ENCODE measurements at places on chromosomes 7 and 10.

DNA sequence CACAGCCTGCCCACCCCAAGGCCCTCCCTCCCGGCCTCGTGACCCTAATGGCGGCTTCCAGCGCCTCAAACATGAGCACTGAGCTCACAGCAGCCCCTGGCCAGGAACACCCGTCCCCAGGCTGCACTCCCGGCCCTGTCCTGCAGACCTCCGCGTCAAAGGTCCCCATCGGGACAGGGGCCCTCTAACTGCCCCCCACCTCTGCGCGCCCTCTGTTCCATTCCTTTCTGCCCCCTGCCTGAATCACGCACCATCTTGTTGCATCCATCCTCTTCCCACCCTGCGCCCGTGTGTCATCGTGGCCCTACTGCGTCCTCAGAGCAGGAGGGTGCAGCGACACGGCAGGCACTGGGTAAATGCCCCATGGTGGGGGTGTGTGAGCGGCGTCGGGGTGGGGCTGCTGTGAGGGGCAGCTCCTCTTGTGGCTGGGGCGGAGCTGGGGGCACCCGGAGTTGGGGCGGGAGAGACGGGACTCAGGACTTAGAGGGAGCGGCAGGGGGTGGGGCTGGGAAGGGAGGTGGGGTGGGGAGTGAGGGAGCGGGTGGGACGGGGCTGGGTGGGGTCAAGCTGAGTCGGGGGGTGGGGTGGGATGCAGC, 13.4 kb downstream of the SLC29A4 start:
- peak; percentile 35 for DNase-seq

DNA sequence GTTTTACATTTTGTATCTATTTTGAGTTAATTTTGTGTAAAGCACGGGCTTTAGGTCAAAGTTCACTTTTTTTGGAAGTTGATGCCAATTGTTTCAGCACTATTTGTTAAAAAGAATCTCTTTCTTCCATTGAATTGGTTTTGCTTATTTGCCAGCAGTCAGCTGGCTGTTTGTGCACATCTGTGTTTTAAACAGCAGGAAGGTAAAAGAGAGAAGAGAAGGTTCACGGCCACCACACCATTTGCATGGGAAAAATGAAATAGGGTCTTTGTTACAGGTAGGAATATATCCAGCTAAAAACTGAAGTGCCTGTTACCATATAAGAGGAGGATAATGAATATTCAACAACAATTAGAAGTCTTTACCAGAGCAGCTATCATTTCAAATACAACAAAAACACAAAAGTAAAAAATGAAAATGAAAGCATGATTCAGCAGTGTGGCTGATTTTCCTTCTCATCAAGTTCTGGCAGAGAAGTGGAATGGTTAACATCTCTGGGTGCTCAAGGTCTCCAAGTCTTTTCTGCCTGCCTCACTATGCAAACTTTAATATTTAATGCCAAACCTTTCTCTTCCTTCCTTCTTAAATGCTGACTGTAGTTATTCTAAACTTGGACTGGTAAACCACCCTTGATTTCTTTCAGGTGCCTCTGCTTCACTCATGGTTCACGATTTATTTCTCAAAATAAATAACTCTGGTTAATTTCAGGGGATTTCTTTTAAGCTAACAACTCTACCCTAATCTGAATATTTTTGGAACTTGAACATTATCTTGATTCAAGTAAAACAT, 841.5 kb downstream of the GRM8 start:
- DNase-seq, result no peak

DNA sequence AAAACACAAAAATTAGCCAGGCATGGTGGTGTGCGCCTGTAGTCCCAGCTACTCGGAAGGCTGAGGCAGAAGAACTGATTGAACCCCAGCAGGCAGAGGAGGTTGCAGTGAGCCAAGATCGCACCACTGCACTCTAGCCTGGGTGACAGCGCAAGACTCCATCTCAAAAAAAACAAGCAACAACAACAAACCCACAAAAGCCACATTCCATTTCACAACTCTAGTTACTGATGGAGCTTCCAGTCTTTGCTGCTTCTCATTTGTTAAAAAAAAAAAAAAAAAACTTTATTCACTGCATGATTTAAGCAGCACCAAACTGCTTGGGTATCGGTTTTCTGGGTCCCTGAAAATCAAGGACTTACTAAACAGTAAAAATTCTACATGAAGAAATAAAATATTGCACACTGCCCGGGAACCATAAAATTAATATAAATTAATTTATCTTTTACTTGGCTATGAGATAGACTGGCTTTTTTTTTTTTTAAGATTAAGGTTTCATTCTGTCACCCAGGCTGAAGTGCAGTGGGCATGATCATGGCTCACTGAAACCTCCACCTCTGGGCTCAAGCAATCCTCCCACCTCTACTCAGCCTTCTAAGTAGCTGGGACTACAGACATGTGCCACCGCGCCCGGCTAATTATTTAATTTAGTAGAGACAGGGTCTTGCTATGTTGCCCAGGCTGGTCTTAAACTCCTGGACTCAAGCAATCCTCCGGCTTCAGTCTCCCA, 42.0 kb downstream of the SRPK2 start:
- no peak for DNase-seq

DNA sequence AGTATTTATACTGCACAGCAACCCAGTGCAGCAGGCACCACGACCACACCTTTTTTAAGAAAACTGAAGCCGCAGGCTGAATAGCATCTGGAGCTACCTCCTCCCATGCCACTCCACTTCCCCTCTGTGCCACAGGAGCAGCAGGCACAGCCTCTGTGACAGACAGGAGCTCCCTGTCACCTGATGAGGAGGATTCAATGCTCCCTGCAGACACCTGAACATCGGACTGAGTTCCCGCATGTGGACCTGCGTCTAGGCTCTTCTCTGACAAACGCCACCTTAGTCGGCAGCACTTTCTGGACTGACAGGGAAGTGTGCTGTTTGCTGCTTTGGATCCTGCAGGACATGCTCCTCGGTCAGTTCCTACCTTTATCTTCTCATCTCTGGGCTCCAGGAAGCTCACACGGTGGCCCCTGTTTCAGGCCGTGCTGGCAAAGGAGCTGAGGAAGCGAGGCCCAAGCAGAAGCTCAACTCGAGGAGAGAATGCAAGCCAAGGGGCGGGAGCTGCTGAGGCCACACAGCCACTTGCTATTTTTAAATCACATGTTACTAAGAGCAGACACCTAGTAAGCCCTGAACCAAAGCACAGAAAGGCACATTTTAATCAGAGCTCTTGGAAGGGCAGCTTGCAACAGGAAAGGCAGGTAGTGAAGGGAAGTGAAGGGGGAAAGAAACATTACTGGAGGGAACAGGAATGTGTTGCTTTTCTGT, 56.6 kb downstream of the VOPP1 start:
- DNase-seq, result no peak

- DNase-seq, result no peak
Observed at GRCh38 chr10:91528080-91528479, 104.8 kb downstream of the PPP1R3C start.

DNA sequence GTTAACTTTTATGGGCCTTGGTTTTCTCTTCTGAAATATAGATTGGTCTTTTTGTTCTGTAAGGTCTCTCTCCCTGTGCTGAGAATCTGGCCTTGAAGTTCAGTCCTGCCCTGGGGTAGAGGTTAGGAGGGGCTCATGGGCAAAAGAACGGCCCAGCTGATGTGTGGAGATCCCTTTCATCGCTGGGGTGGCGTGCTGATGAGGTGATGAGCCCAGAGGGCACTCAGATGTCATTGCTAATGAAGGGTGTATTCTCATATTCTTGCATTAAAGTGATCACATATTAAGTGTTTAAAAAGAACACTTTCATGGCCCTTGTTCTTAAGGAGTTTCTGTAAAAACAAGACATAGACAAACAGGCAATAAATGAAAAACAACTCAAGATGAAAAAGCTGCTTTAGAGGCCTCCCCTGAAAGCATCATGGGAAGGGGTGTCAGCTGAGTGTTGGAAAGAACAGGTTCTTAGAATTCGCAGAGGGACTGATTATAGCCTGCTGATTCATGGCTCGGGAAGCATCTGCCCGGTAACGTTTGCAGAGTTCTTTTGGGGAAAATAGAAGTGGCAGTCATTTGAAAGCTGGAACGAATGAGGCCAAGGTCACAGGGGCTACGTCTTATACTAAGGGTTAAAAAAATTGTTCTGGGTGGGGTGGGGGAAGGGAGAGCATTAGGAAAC, 72.5 kb upstream of the GPR158 start:
- DNase-seq, result no peak

GRCh38 chr10:1686491-1686749, 50.9 kb downstream of the ADARB2 start:
- no peak for DNase-seq

GRCh38 chr7:134298902-134299683, 17.6 kb downstream of the SLC35B4 start:
- no peak for DNase-seq

GRCh38 chr7:124799448-124799847, 33.9 kb upstream of the GPR37 start:
- DNase-seq, result no peak

- no peak for DNase-seq
Observed at GRCh38 chr7:139748941-139749340, 28.9 kb downstream of the HIPK2 start.

GRCh38 chr10:130438861-130439260, 302.7 kb downstream of the GLRX3 start:
- DNase-seq, result no peak

DNA sequence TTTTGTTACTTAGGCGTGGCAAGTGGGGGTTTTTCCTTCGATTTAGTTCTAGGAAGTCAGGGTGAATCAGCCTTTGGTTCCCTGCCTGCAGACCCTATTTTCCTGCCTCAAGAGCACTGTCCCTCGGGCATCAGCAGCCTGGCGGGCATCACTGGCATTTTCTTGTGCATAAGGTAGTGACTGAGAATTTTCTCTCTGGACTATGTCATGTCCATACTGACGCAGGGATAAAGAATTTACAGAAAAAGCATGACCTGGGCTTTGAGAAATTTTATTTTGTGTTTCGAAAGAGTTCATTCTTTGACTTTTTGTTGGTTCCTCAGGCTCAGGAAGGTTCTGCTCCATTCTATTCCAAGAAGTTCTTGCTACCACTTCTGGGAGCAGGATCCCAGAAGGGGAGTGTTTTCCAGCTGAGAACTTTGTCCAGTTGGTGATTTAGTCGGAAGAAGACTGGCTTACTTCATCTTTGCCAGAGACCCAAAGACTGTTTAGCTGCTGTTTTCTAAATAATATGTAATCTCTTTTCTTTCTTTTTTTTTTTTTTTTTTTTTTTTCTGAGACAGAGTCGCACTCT, 213.9 kb upstream of the SH2B2 start:
- DNase-seq, result no peak

- DNase-seq, result no peak
Observed at GRCh38 chr7:44097064-44097932, 6.8 kb upstream of the AEBP1 start.

DNA sequence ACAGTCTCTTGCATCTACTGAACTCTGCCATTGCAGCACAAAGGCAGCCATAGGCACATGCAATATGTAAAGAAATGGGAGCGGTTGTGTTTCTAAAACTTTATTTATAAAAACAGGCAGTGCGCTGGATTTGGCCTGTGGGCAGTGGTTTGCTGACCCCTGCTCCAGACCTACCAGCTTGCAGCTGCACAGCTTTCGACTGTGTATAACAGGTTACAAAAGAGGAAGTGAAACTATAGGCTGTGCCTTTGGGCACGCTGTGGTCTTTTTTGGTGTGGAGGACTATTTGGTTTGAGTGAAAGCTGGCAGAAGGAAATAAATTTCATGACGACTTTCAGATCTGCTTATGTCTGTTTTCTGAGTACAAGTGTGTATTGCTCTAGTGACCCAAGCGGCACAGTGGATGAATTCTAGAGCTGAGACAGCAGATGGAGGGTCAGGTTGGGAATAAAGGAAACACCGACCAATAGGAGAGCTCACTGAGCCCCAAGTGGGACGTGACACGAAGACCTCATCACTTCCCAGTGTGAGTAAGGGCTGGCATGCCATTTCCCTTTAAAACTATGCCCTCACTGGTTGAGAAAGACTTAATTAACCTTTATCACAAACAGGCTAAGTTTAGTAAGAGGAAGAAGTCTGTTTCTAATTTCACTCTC, 152.7 kb downstream of the ANK3 start:
- DNase-seq, result peak; percentile 13

- no peak for DNase-seq
Observed at GRCh38 chr10:66786709-66787108, 139.1 kb upstream of the LRRTM3 start.

DNA sequence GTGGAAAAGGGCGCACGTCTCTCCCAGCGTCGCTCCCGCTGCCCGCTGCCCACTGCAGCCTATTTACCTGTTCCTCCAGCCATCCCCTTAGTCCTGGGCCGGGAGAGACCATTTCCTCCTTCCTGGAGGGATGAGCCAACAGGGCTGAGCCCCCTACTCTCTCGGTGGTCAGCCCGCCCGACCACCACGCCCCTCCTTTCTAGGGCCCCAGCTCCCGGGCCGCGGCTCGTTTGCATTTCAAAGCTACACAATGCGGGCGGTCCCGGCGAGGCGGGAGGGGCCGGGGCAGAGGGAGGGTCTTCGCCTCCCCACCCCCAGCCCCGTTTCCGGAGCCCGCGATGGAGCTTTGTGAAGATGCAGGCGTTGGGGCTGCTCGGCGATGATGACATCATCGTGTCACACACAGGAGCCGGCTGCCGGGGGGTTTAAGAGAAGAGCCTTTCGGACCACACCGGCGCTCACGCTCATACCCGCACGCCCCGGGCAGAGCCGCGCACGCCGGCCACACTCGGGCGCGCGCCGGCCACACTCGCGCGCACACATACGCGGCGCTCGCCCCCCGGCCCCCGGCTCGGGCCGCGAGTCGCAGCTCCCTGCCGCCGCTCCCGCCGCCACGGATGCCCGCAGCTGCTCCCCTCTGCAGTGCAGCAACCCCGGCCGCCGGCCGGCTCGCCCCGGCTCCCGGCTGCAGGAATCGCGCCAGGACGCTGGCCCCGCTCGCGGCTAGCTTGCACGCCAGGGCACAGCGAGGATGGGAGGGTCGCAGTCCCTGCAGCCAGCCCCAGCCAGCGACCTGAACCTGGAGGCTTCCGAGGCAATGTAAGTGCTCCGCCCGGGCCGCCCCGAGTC, 107.7 kb upstream of the BTBD16 start:
- DNase-seq, result no peak

DNA sequence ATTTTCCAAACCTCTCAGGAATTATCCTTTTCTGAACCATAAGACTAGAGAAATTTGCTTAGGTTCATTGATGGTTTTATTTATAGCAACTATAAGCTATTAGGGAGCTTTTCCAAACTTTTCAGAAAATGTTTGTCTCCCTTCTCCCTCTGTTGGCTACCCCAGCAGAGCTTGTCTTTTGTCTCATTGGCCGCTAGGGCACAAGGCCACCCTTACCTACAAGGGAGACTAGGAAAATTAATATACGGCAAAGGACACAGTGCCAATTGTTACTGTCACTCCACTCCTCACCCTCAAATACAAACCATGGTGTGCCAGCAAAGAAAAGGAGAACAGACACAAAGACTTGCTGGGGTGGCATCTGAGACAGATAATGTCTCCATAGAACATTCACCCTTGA, 471.4 kb downstream of the XPNPEP1 start:
- DNase-seq, result no peak

- DNase-seq, result no peak
Observed at GRCh38 chr7:142689439-142690120, 59.7 kb upstream of the PRSS1 start.

GRCh38 chr7:84248267-84248666, 53.7 kb upstream of the SEMA3A start:
- no peak for DNase-seq

- DNase-seq, result no peak
Observed at GRCh38 chr7:74051193-74051592, 23.2 kb downstream of the ELN start.

Measured in CD4-positive, alpha-beta T cell treated with Interleukin-17A for 4 hours (primary cell).